ENCODE measurements at places on chromosomes 1 and 21.

DNA sequence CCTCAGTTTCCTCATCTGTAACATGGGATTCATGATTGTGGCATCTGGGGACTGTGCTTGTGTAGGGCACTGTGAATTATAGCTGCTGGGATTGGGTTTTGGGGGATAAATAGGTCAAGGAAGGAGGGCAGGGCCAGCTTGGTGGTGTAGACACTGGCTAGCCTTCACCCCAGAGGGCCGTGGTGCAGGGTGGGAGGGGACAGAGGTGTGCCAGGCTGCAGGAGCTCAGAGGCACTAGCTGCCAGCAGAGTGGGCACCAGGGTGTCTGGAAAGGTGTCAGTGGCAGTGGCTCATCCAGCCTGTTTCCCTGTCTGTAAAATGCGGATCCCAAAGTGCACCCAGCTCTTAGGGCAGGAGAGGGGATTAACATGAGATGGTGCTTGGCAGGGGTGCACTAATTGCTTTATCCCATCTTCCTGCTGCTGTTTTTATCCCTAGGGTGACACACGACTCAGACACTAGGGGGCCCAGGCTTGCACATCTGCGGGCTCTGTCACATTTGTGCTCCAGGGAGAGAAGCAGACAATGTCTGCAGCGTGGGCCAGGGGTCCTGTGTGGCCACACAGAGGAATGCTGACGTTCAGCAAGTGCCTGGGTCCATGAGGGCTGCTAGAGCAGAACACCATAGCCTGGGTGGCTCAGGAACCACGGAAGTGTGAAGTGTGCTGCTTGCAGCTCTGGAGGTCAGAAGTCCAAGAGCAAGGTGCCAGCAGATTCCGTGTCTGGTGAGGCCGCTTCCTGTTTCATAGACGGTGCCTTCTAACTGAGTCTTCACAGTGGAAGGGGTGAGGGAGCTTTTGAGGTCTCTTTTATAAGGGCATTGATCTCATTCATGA, 19.3 kb downstream of the OBSCN start:
- DNase-seq: no peak

- peak; percentile 48 for DNase-seq
These were observed 116.6 kb upstream of the SYT6 start for GRCh38 chr1:114270282-114270681.

- DNase-seq: no peak
These were observed 245.7 kb upstream of the RGS18 start for GRCh38 chr1:191912517-191912916.

GRCh38 chr1:168513656-168514404, 30.0 kb downstream of the XCL2 start:
- no peak for DNase-seq

- no peak for DNase-seq
These were observed 106.4 kb downstream of the CRB1 start for GRCh38 chr1:197374428-197374827.

Measured in NCI-H526 (cell line).